ENCODE measurements at places on chromosomes 16 and 17.

DNA sequence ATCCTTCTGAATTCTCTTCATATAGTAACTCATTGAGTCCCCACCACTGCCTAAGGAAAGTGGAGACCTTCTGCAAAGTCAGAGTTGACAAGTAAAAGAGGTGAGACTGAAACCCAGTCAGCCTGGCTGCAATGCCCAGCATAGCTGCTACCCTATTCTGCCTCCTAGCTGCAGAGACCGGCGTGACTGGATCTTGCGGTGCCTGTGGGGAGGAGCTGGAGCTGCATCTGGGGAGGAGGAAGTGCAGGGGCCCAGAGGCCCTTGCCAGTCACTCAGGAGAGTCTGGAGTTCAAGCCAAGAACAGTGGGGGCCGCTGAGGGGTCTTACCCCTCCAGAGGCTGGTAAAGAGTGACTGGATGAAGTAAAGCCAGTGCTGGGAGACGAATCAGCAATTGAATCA is 35.0 kb upstream of the ZNF423 start:
- no peaks in the 10 kb centered on the region for H3K27me3 ChIP-seq
- no peak for DNase-seq
- H3K27ac ChIP-seq, result no peak overlapping the region
- H3K4me3 ChIP-seq, result no peak overlapping the region

- no peaks in the 10 kb centered on the region for H3K27me3 ChIP-seq
- no peak overlapping the region for H3K27ac ChIP-seq
- H3K4me3 ChIP-seq, result no peak overlapping the region
- H3K36me3 ChIP-seq, result peaks cover 23% of the 10 kb centered on the region
- peaks cover 8% of the 10 kb centered on the region for H3K4me1 ChIP-seq
- DNase-seq, result no peak
Measured at GRCh38 chr17:11986942-11987329, 10.3 kb downstream of the ZNF18 start.

GRCh38 chr17:35877345-35878029 is 2.7 kb downstream of the CCL5 start:
- H3K27me3 ChIP-seq, result no peaks in the 10 kb centered on the region
- H3K4me3 ChIP-seq, result no peak overlapping the region
- H3K4me1 ChIP-seq, result no peaks in the 10 kb centered on the region
- no peak for DNase-seq
- no peaks in the 10 kb centered on the region for H3K36me3 ChIP-seq

DNA sequence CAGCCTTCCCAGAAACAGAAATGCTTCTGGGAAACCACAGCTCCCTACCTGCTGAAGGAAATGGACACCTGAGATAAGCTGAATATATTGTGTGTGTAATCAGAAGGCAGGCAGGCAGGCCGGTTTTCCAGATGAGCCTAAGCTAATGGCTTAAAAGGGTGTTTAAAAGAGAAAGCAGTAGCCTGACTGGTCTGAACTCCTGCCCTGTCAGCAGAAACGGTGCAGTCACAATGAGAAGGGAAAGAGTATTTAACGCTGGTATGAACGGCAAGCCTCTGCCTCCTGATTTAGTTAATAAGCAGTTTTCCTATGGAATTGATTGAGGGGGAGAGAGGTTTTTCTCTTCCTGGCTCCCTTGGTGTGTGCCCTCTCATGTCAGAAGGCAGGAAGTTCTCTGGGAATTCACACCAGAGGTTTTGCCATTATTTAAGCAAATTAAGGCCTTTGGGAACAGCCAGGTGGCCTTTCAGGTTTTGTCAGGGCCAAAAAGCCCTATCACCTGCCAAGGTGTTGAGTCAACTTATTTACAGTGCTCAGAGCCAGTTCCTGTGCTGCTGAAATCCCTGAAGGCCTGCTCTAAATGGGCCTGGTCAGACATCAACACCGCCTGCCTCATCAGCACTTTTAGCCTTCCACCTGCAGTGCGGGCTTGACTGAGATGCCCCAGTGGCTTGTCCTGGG is 41.6 kb downstream of the CDH1 start:
- DNase-seq, result no peak
- H3K27ac ChIP-seq, result peak overlapping the region; percentile 9
- no peak overlapping the region for H3K4me3 ChIP-seq

- H3K4me1 ChIP-seq, result no peaks in the 10 kb centered on the region
- DNase-seq, result no peak
- no peaks in the 10 kb centered on the region for H3K27me3 ChIP-seq
- H3K4me3 ChIP-seq, result no peak overlapping the region
Measured at GRCh38 chr17:36092230-36092629, 2.3 kb upstream of the CCL3 start.

DNA sequence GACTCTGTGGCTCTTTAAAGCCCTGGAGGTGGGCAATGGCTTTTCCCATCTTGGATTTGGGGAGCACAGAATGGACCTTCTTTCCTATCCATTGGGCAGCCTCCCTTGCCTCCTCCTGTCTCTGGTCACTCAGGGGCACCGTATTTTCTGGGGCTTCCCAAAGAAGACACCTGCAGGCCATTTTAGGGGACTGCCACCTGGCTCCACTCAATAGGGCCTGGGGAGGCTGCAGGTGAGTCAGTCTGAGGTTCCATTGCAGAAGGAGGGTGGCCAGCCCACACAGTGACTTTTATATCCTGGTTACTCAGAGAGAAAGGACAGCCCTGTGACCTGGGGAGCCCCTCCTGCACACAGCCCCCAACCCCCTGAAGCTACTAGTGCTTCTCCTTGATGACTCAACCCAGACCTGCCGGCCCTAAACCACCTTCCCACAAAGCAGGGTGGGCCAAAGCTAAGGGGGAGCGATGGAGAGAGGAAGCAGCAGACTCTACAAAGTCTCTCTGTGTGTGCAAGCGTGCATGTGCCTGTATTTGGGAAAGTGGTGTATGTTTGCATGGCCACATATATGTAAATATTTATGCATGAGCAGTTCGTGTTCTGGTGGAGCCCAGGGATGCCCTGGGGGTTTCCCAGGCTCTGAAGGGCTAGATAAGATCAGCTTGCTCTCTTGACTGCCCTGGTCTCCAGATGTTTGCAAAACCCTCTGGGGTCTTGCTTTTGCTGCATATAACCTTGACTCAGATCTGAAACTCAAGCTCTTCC is 5.0 kb downstream of the CX3CL1 start:
- DNase-seq, result no peak
- no peak overlapping the region for H3K4me3 ChIP-seq
- peaks cover 42% of the 10 kb centered on the region for H3K4me1 ChIP-seq
- no peak overlapping the region for H3K27ac ChIP-seq

DNA sequence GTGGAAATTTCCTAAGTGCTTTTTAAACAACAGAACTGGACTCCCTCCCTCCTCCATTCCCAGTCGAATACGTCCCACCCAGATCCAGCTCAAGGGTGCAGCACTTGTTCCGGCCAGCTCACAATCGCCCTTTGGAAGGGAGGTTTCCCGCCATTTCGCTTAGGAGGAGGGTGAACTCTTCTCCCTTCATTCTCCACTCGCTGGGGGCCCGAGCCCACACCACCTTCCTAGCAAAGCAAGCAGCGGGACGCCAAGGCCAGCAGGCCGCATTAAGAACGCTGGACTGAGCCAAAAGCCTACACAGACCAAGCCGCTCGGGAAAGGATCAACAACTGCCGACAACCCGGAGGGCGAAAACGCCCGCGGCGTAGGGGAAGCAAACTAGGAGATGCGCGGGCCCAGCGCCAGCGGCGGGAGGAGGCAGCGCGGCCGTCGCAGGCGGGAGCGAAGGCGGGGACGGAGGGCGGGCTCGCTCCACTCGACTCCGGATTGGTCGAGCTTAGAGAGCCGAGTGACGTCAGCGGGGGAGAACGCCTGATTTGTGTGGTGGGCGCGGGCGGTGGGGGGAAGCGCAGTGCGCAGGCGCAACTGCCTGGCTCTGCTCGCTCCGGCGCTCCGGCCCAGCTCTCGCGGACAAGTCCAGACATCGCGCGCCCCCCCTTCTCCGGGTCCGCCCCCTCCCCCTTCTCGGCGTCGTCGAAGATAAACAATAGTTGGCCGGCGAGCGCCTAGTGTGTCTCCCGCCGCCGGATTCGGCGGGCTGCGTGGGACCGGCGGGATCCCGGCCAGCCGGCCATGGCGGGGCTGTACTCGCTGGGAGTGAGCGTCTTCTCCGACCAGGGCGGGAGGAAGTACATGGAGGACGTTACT is at the start of gene PPM1D:
Gene PPM1D (plus strand): TSS at position 574 of the 870 bp plus-strand sequence. CDS start 222 bp downstream, at position 796.
- peak; percentile 98 for DNase-seq
- peaks cover 30% of the 10 kb centered on the region for H3K4me1 ChIP-seq
- H3K27ac ChIP-seq, result peak within 1 kb of the TSS; percentile 99
- H3K27me3 ChIP-seq, result no peaks in the 10 kb centered on the region
- H3K36me3 ChIP-seq, result no peaks in the 10 kb centered on the region

DNA sequence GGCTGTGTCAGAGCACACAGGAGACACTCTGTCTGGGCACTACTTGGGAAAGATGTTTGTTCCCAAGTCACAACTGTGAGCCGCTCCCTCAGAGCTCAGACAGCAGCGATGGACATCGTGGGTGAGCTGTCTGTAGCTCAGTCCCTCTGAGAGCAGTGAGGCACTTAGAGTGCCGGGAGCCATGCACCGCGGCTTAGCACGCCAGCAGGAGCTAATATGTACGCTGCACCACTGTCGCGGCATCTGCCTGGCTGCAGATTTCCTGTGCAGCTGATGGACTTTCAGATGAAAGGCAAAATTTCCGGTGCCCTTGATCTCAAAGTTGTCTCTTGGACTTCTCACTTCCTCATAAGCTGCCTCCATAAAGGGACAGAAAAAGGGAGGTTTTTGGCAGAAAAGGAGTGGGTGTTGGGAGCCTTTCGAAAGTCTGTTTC is 92.8 kb upstream of the ZNF469 start:
- H3K4me3 ChIP-seq, result no peak overlapping the region
- no peak for DNase-seq
- H3K4me1 ChIP-seq, result peaks cover 11% of the 10 kb centered on the region
- H3K27me3 ChIP-seq, result no peaks in the 10 kb centered on the region

GRCh38 chr16:46871597-46871996 is 12.6 kb upstream of the GPT2 start:
- no peak overlapping the region for H3K27ac ChIP-seq
- DNase-seq, result no peak
- H3K36me3 ChIP-seq, result no peaks in the 10 kb centered on the region
- no peaks in the 10 kb centered on the region for H3K4me1 ChIP-seq
- H3K27me3 ChIP-seq, result no peaks in the 10 kb centered on the region
- H3K4me3 ChIP-seq, result no peak overlapping the region

DNA sequence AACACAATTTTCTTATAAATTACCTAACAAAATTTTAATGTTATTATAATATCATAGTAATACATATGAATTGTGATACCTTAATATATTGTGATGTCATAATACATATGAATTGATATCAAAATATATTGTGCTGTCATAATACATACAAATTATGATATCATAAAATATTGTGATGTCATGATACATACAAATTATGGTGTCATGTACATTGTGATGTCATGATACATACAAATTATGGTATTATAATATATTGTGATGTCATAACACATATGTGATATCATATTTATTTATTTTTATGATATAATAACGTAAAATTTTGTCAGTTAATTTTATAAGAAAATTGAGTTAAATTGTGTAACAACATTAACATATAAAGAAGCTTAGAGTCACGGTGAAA is 1927.2 kb downstream of the TP53TG3F start:
- H3K36me3 ChIP-seq, result no peaks in the 10 kb centered on the region
- no peaks in the 10 kb centered on the region for H3K27me3 ChIP-seq
- DNase-seq, result no peak

DNA sequence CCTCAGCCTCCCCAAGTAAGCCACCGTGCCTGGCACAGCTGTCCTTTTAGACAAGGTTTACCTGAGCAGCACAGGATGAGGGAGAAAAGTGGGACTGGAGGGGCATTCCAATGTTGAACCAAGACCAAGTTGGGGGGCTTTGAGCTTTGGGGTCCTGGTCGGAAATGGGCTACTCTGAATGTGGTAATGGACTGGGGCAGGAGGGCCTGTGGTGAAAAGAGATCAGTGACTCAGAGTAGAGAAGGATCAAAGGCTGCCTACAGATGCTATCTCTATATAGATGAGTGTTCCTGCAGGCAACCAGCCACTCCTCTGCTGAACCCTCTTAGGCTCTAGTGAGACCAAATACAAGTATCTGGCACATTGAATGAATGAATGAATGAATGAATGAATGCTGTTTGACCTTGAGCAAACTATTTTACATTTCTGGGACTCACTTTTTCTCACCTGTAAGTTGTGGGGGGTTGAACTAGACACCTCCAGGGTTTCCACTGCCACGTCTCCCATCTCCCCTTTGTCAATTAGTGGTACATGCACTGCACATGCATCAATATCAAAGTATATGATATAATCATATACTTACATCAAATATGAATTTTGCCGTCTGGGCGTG is 26.3 kb upstream of the ETV4 start:
- DNase-seq, result no peak
- H3K27ac ChIP-seq, result no peak overlapping the region
- H3K27me3 ChIP-seq, result no peaks in the 10 kb centered on the region
- H3K36me3 ChIP-seq, result no peaks in the 10 kb centered on the region

- H3K4me3 ChIP-seq, result no peak overlapping the region
- no peaks in the 10 kb centered on the region for H3K27me3 ChIP-seq
- H3K36me3 ChIP-seq, result no peaks in the 10 kb centered on the region
- no peaks in the 10 kb centered on the region for H3K4me1 ChIP-seq
- H3K27ac ChIP-seq, result no peak overlapping the region
- no peak for DNase-seq
Measured at GRCh38 chr17:68878226-68878885, 76.8 kb downstream of the ABCA8 start.

DNA sequence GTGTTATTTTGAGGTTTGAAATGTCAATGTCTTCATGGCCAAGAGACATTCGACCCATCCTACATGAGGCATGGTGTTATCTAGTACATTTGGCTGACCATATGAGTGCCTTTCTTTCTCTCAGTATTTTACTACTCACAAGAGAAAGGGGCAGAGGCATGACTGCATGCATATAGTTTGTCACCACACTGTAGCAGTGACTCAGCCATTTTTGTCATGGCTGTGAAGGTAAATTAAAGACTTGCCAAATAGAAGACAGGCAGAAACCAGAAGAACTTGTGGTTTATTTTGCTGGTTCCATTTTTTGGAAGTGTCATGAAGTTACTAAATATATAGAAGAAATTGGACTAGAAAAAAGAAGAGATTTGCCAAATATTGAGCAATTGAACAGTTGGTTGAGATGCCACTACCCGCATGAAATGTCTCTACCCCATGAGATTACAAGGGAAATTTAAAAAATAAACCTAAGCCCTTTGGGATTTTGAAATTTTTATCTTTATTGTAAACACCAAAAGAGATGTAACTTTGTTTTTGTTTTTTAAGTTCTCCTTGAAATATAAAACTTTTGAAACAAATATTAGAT is 170.3 kb downstream of the CHD9 start:
- H3K36me3 ChIP-seq, result no peaks in the 10 kb centered on the region
- H3K27me3 ChIP-seq, result no peaks in the 10 kb centered on the region
- no peak overlapping the region for H3K4me3 ChIP-seq
- no peak overlapping the region for H3K27ac ChIP-seq
- peaks cover 19% of the 10 kb centered on the region for H3K4me1 ChIP-seq
- no peak for DNase-seq

DNA sequence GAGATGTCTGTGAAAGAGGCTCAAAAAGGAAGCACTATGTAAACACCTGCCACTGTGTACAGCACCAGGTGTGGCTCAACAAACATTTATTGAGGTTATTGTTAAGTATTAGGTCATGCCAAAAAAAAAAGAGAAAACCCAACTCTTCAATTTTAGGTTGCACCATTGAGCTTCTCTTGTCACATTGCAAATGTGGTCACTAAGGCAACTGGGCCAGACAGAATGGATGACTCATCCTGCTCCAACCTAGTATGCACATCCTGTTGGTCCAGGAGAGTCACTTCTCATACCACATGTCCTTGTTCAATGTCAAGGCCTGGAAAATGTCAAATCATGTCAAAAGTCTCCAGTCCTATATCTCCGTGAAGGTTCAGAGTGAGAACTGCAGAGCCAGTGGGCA is 25.0 kb downstream of the HOXB1 start:
- no peak for DNase-seq
- H3K27ac ChIP-seq, result no peak overlapping the region
- no peaks in the 10 kb centered on the region for H3K27me3 ChIP-seq
- H3K36me3 ChIP-seq, result no peaks in the 10 kb centered on the region
- no peak overlapping the region for H3K4me3 ChIP-seq

Data from vagina (tissue), 2 donors.